LoVo (cell line): ENCODE measurements at places on chromosomes 3 and 15.

DNA sequence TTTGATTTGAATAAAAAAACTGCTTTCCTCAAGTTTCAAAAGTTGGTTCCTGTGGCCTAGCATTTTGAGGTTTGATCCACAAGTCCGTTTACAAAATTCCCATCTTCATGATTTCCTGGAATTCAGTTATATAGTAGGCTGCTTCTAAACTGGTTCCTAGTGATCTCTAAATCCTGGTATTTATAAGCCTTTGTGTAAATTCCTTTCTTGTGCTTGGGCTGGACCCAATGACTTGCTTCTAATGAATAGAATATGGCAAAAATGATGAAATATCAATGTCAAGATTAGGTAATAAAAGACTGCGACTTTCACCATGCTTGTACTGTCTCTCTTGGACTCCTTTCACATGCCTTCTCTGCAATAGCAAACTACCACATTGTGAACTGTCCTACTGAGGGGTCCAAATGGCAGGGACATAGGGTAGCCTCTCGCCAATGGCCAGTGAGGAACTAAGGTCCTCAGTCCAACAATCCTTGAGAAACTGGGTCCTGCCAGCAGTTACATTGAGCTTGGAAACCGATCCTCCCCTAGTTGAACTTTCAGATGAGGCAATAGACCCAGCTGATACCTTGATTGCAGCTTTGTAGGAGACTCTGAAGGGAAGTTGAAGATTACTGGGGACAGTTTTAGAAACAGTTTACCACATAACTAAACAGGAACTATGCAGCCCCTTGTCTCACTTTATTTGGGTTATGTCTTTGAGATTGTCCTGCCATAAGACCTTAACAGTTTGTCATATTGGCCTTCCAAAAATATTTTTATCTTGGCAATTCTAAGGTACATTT is 303.9 kb upstream of the TBC1D5 start:
- no peak for DNase-seq

DNA sequence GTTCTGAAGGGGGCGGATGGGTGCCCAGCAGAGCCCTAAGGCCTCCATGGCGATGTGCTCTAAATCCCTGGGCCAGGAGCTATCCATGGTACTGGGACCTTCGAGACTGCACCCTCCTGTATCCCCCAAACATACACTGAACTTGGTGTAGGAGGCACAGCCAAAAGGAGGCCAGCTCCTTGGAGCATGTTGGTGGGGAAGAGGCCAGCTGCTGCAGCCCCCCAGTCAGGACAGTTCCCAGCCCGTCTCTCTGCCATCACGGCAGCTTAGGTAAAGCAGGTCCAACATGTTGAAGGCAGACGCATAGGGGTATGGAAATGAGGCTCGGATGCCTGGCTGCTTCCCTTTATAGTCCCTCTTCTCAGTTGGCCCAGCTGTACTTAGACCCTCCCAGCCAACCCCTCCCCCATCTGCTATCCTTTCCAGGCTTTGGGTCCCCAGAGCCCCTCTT is 1.8 kb downstream of the CAMKV start:
- no peak for DNase-seq

DNA sequence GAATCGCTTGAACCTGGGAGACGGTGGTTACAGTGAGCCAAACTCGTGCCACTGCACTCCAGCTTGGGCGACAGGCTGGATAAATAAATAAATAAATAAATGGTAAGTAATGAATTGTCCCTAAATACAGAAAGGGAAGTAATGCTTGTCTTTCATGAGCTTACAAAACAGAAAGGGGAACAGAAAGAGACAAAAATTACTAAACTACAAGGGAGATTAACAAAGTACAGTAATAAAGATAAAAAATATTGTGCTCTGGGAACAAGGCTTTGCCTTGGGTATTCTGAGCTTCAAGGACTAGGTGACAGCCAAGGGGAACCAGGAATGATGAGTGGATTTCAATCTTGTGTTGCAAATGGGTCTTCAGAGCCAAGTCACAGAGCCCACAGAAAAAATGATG is 9.2 kb upstream of the HLTF start:
- no peak for DNase-seq

GRCh38 chr3:126711121-126711760 is 7.2 kb downstream of the CHCHD6 start:
- no peak for DNase-seq

DNA sequence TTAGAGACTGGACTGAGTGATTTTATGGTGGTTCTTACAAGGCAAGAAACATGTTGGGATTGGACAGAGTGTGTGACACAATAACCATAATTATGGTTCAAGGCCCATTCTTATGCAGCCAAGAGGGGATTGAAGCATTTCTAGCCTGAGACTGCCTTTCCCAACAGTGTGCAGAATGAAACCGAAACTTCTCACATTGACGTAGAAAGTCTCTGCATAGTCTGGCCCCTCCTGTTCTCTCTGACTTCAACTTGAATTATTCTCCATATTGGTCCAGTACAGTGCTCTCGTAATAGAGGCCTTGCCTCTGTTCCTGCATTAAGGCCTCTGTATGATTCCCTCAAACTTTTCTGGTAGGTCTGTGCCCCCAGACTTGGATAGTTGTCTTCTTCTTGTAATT is 138.3 kb downstream of the DIPK2A start:
- no peak for DNase-seq
